Natural killer cell treated with Interleukin-12 subunit alpha and Interleukin-12 subunit beta and Interleukin-15 and Interleukin-18, amount 100 ng/mL, for 72 hours (primary cell): ENCODE measurements at places on chromosomes 7 and 10. TPM values are rescaled to one million over a fixed set of nuclear protein-coding genes. Genes with fewer than 3 reads are reported as not detected.

GRCh38 chr7:76073335-76073990 lies 25.6 kb downstream of the MDH2 start:
- H3K4me1 ChIP-seq, result peaks cover 5% of the 10 kb centered on the region
- no peaks in the 10 kb centered on the region for H3K27me3 ChIP-seq
- no peaks in the 10 kb centered on the region for H3K36me3 ChIP-seq
- H3K4me3 ChIP-seq, result no peak overlapping the region

DNA sequence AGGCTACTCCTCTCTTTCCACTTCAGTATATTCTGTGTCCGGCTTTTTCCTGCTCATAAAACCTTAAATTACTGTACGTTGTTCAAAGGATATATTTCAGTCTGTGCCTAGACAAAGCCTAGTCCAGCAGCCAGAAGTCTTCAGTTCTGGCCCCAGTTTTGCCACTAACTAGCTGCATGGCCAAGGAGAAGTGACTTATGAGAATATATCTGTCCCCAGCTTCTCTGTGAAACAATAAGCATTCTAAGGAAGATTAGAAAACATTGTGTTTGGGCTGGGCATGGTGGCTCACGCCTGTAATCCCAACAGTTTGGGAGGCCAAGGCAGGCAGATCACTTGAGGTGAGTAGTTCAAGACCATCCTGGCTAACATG lies 105.0 kb upstream of the HDAC9 start:
- H3K4me1 ChIP-seq, result peaks cover 7% of the 10 kb centered on the region
- no peaks in the 10 kb centered on the region for H3K27me3 ChIP-seq
- peak overlapping the region; percentile 45 for H3K27ac ChIP-seq
- no peaks in the 10 kb centered on the region for H3K36me3 ChIP-seq

GRCh38 chr10:63901881-63902280 lies 380.7 kb downstream of the REEP3 start:
- no peak overlapping the region for H3K27ac ChIP-seq
- peaks cover 14% of the 10 kb centered on the region for H3K27me3 ChIP-seq
- H3K4me3 ChIP-seq, result no peak overlapping the region
- H3K4me1 ChIP-seq, result no peaks in the 10 kb centered on the region
- no peaks in the 10 kb centered on the region for H3K36me3 ChIP-seq

DNA sequence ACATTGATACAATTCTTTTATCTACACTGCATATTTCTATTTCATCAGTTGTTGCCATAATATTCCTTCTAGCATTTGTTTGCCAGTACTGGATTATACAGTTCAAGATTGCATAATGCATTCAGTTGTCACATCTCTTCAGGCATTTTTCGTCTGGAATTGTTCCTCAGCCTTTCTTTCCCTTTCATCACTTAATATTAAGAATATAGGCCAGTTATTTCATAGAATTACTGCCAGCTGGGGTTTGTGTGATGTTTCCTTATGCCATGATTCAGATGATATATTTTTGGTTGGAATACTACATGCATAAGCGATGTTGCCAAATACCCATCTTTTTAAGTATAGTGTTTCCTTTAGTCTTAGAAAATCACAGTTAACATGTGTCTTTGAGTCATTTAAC lies 20.8 kb downstream of the KIFBP start:
- no peak for DNase-seq
- no peaks in the 10 kb centered on the region for H3K27me3 ChIP-seq
- no peak overlapping the region for H3K4me3 ChIP-seq
- H3K36me3 ChIP-seq, result peaks cover 7% of the 10 kb centered on the region
- peaks cover 11% of the 10 kb centered on the region for H3K4me1 ChIP-seq

DNA sequence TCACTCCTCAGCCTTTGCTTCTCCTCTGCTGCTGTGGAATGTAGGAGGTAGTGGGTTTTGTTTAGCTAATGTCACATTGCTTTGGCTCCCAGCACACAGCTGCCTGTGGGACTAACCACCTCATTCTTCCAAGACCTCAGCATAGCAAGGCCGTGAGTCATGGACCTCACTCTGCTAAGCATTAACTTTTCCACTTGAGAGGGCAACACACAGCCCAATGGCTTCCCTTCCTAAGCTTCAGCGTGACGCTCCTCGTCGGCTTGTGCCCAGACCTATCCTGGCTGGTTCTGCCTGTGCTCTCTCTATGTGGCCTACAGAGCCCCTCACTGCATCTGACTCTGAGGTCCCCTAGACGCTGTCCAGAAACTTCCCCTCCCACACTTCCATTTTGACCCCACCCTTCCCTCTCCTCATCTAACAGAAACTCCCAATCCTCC lies 23.3 kb downstream of the MYOF start:
- H3K36me3 ChIP-seq, result no peaks in the 10 kb centered on the region
- no peak for DNase-seq
- H3K4me3 ChIP-seq, result no peak overlapping the region

DNA sequence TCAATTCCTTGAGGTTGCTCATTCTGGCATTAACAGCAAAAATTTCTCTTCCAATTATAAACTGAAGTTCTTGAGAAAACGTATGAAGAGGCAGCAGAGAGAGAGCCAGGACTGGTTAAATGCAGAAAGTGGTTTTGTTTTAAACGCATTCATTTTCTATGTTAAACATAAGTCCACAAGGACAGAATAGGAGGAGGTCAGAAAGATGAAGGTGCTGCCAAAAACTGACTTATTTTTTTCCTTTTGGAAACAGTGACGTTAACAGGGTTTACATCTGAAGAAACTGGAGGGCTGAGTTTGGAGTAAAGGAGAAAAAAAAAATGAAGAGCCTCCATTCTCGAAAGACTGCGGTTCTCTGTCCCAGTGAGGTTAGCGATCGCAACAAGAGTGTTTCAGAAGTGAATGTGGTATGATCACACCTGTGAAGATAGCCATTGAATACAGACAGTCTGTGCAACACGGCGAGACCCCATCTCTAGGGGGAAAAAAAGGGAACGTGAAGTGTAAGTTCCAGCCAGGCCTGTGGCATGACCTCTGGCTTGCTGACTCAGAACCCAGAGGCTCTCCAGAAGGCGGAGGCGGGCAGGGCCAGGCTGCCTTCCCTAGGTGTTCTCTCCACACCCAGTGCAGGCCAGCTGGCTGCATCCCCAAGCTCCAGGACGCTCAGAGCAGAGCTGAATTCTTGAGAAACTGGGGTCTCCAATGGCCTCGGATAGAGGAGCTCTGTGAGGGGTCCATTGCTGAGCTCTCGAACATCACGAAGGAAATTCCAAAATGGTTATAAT lies 84.0 kb downstream of the CHST15 start:
- DNase-seq, result no peak
- H3K27me3 ChIP-seq, result no peaks in the 10 kb centered on the region
- H3K4me1 ChIP-seq, result no peaks in the 10 kb centered on the region
- H3K27ac ChIP-seq, result no peak overlapping the region
- H3K36me3 ChIP-seq, result no peaks in the 10 kb centered on the region

DNA sequence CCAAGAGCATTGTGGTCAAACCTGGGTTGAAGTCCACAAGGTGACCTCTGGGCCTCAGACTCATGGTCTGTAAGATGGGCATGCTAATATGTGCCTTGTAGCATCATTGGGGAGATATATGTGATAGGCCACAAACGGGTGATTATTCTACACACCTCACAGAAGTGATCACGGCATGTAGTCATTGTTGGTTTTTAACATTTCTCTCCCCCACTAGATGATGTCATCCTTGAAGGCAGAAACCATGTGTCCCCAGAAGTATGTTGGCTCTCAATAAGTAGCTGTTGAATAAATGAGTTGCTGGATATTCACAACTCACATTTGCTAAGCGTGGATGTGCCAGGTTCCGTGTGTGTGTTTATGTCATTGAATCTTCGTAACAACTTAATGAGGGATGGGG lies 42.4 kb downstream of the GATA3 start:
- H3K27ac ChIP-seq, result no peak overlapping the region
- H3K4me1 ChIP-seq, result peaks cover 22% of the 10 kb centered on the region
- no peaks in the 10 kb centered on the region for H3K36me3 ChIP-seq
- no peak for DNase-seq

DNA sequence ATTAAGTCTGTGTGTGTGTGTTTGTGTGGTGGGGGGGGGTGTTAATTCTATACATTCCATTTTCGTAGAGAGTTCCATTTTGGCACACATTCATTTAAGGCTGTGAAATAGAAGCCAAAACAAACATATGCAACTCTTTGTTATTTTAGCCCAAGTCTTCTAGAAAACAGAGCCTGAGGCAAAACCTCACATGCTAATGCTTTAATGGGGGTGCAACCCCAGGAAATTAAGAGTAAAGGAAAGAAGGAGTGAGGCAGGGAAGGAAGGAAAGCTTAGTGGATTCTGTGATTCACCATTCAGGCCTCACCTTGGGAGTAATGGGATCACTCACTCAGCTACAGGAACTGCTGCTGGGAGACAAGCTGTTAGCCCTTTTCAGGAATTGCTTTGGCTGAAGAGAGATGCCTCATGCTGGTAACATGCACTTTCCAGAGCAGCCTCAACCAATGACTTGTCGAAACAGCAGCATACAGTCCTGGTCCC lies 73.0 kb upstream of the CTTNBP2 start:
- no peak overlapping the region for H3K27ac ChIP-seq
- no peak for DNase-seq

DNA sequence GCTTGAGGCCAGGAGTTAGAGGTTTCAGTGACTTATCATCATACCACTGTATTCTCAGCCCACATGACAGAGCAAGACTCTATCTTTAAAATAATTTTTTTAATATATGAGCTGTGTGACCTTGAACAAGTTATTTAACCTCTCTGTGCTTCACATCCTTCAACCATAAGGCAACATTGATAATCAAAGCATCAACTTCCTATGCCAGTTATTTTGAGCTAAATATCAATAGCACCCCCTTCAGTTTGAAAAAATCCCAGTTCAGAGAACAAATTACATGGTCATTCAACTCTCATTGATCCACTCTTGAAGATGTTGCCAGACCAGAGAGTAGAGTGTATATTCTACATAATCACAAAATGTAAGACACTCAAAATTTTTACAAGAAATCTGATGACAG lies 53.0 kb downstream of the ASNS start:
- H3K4me1 ChIP-seq, result no peaks in the 10 kb centered on the region
- no peaks in the 10 kb centered on the region for H3K36me3 ChIP-seq
- no peak overlapping the region for H3K27ac ChIP-seq

DNA sequence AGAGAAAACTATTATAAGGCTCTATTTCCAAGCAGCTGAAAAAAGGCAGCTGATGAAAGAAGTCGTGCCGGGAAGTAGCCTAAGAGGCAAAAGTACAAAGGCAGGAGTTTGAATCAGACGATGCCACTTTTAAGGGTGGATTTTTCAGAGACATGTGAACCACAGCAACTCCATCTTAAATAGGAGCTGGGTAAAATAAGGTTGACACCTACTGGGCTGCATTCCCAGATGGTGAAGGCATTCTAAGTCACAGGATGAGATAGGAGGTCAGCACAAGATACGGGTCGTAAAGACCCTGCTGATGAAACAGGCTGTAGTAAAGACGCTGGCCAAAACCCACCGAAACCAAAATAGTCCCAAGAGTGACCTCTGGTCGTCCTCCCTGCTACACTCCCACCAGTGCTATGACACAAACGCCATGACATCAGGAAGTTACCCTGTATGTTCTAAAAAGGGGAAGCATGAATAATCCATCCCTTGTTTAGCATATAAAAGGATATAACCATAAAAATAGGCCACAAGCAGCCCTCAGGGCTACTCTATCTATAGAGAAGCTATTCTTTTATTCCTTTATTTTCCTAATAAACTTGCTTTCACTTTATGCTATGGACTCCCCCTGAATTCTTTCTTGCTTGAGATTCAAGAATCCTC lies 45.5 kb upstream of the PRSS1 start:
- H3K27me3 ChIP-seq, result no peaks in the 10 kb centered on the region
- no peak overlapping the region for H3K4me3 ChIP-seq
- H3K27ac ChIP-seq, result no peak overlapping the region
- H3K36me3 ChIP-seq, result no peaks in the 10 kb centered on the region

GRCh38 chr7:51308265-51308664 lies 8.3 kb downstream of the COBL start:
- no peak for DNase-seq
- H3K27me3 ChIP-seq, result peaks cover 7% of the 10 kb centered on the region
- no peak overlapping the region for H3K4me3 ChIP-seq

DNA sequence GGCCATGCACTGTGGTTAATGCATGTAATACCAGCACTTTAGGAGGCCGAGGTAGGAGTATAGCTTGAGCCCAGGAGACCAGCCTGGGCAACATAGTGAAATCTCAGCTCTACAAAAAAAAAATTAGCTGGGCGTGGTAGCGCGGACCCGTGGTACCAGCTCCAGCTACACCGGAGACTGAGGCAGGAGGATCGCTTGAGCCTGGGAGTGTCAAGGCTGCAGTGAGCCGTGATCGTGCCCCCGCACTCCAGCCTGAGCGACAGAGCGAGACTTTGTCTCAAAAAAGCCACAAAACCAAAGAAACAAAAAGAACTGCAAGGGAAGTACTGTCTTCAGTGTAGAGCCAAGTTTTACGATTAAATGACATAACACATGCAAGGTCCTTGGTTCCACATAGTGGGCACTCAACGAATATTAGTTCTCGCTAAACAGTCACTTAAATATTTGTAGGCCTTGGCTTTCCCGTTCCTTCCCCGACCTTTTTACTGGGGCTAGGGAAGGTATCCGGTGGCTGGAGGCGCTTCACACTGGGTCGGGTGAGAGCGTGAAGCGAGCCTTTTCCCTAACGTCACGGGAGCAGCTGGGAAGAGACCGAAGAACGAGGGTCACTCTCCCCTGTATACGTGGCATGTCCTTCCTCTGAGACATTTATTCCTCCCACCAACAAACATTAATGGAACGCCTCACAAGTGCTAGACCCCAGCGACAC lies 993 bp upstream of the SND1 start:
- peaks cover 41% of the 10 kb centered on the region for H3K4me1 ChIP-seq
- no peak for DNase-seq
- H3K27ac ChIP-seq, result no peak overlapping the region
- H3K4me3 ChIP-seq, result no peak overlapping the region
- H3K27me3 ChIP-seq, result no peaks in the 10 kb centered on the region

EBF3 gene
- total RNA-seq, result not detected

DNA sequence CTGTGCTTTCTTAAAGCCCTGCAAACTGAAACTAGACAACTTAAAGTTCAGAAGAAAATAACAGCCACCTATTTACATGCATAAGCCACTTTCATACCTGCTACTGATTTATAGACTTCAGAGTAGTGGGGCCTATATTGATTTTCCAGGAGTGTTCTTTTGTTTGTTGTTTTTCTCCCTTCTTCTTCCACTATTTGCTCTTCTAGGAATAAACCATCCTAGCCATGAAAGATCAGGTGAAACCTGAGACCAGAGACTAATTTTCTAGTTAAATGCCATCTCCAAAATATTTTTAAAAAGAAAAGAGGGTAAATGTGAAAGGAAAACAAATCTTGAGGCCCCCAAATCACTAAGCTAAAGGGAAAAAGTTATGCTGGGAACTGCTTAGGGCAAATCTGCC lies 72.4 kb upstream of the C1GALT1 start:
- H3K27me3 ChIP-seq, result no peaks in the 10 kb centered on the region
- H3K4me1 ChIP-seq, result no peaks in the 10 kb centered on the region
- H3K36me3 ChIP-seq, result peaks cover 4% of the 10 kb centered on the region
- no peak overlapping the region for H3K27ac ChIP-seq

GRCh38 chr10:86056672-86057071 lies 309.9 kb downstream of the GRID1 start:
- H3K4me3 ChIP-seq, result no peak overlapping the region
- no peaks in the 10 kb centered on the region for H3K4me1 ChIP-seq
- DNase-seq, result no peak
- no peaks in the 10 kb centered on the region for H3K36me3 ChIP-seq
- H3K27ac ChIP-seq, result no peak overlapping the region

TES gene
- total RNA-seq, result 124 TPM
